ENCODE measurements at places on chromosomes 2 and 18. TPM values are rescaled to one million over a fixed set of nuclear protein-coding genes. Genes with fewer than 3 reads are reported as not detected.

Gene TEX261
- total RNA-seq: 64.9 TPM

DNA sequence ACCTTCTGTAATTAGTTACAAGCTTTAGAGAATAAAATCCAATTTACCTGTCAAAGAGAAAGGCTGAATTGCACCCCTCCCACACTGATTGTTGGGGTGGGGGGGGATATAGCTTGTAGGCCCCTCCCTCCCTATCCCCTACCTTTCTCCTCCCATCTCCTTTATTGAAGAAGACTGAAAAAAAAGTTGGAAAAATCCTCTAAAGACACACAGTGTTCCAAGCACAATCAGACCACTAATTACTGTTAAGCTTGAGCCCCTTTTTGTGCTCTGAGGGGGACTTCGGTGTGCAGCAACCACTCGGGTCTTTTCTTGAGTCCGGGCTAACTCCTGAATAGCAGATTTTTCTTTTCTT, 43.0 kb upstream of the FZD5 start:
- H3K4me1 ChIP-seq: no peaks in the 10 kb centered on the region
- H3K36me3 ChIP-seq: no peaks in the 10 kb centered on the region
- no peaks in the 10 kb centered on the region for H3K27me3 ChIP-seq

Gene ATOH8
- 3.8 TPM for total RNA-seq

DNA sequence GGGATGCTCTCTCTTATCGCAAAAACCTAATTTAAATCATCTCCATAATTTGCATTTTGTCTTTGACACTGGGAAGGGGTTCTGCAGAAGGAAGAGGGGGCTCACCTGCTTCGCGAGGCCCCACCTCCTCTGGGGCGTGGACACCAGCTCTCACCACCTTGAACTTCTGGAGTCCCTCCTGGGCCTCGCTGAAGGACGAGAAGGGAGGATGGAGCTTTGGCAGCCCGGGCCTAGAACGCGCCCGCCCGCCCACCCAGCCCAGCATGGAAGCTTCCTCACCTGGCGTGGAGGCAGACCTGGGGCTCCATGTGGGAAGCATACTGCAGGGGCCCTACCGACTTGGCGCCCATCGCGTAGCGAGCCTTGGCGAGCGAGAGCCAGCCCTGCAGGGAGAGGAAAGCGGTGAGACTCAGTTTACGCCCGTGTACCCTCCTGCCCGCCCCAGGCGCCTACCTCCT, 1.1 kb upstream of the IMP4 start:
- no peaks in the 10 kb centered on the region for H3K27me3 ChIP-seq
- peak overlapping the region; percentile 82 for H3K4me3 ChIP-seq
- peak overlapping the region; percentile 95 for H3K27ac ChIP-seq
- H3K36me3 ChIP-seq: peaks cover 9% of the 10 kb centered on the region
- peaks cover 17% of the 10 kb centered on the region for H3K4me1 ChIP-seq
- DNase-seq: no peak

Gene L3MBTL4
- total RNA-seq: 0.87 TPM

GRCh38 chr18:41906528-41907146, 48.4 kb upstream of the PIK3C3 start:
- peak; percentile 7 for DNase-seq
- no peaks in the 10 kb centered on the region for H3K27me3 ChIP-seq
- no peaks in the 10 kb centered on the region for H3K36me3 ChIP-seq
- H3K27ac ChIP-seq: no peak overlapping the region
